Ecto neural progenitor cell (in vitro differentiated cells): ENCODE measurements at places on chromosomes 3 and 15.

DNA sequence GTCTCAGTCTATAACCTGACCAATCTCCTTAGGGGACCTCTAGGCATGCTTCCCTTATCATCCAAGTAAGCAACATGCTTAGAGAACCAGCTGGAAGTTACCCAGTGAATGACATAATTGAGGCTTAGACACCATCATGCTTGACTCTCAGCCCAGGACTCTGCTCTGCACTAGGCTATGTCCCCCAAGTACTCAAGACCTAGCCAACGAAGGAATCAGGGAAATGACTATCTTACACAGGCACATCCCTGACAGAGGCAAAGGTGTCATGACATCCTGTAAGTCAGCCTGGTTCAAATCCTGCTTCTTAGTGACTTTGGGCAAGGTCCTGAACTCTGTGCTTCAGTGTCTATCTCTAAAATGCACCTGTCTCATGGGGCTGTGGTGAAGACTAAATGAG, 24.6 kb upstream of the CELF6 start:
- DNase-seq = no peak

- DNase-seq = peak; percentile 61
These were observed 24.1 kb upstream of the MRPS22 start for GRCh38 chr3:139319428-139320402.

GRCh38 chr15:44641651-44642050, 21.8 kb downstream of the SPG11 start:
- DNase-seq = no peak

DNA sequence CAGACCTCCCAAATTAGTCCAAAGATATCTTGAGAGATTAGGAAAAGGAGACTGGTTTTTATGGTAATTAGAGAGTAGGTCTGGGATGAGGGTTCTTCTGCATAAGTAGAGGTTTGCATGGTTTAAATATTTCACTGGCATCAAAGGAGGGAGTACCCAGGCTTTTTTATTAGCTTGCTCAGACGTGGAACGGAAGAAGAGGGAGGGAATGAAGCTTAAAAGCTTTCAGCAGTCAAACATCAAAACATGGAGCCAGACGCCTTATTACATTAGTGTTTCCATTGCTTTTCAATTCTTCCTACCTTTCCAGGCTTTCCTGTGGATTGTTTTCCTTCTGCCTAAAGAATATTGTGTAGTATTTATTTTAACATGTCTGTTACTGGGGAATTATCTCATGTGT, 342.1 kb upstream of the SOX2 start:
- DNase-seq = no peak

GRCh38 chr3:121835465-121835801, 424 bp downstream of the EAF2 start:
- no peak for DNase-seq

DNA sequence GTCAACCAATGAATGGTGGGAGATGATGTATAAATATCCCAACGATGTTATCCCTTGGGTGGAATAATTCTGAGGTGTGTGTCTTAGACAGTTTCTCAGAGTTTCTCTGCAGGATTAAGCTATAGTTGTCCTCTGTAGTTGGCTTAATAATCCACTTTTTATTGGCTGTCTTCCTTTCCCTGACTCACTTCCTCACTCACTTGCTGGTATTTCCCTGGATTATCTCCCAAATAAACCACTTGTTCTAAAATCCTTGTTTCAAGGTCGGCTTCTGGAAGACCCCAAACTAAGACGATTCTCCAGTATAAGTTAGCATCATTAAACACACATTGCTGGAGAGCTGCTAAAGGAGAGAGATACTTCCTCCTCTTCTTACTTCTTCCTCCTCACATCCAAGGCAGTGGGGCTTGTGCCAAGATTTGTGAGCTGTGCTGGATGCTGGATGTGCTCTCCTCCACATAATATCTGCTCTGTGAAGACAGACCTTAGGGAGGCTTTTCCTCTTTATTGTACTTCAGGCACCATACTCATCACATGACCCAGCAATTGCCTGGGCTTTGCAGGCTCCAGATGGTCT, 22.5 kb upstream of the ROPN1 start:
- DNase-seq = no peak

- no peak for DNase-seq
These were observed 230.7 kb downstream of the SHQ1 start for GRCh38 chr3:72617424-72618024.

GRCh38 chr15:100898152-100898490, 18.5 kb downstream of the ALDH1A3 start:
- DNase-seq = no peak

- DNase-seq = no peak
These were observed 31.9 kb upstream of the EIF4A2 start for GRCh38 chr3:186751480-186751879.

GRCh38 chr15:27770769-27771554, 328.2 kb downstream of the OCA2 start:
- DNase-seq = no peak

DNA sequence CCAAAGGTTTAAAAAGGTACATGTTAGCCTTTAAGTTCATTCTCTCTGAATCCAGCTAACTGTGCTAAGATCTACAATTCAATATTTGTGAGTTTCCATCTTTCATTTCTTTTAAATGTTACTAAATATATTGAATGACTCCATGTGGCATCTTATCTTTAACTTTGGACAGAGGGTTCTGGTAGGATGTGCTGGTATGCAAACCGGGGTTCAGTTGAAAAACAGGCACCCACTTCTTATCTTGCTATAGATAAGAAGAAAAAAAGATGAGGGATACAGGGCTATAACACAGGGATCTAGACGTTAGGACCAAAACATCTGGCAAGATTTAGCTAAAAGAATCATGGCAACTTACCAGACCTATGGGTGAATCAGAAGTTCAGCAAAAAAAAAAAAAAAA, 538.3 kb downstream of the EDEM1 start:
- DNase-seq = no peak

DNA sequence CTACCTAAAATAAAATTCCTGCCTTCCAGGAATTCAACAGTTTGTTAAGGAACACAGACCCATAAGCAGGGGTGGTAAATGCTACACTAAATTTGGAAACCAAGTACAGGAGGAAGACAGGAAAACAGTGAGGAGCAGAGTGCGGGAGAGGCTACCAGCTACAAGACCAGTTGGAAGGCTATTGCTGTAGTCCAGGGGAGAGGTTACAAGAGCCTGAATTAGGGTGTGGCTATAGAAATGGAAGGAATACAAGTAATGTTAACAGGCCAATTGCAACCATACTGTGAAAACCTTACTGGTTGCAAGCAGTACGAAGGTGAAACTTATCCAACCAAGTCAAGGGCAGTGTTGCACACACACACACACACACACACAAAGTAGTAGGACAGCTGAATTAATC, 880 bp upstream of the ARMC8 start:
- no peak for DNase-seq

DNA sequence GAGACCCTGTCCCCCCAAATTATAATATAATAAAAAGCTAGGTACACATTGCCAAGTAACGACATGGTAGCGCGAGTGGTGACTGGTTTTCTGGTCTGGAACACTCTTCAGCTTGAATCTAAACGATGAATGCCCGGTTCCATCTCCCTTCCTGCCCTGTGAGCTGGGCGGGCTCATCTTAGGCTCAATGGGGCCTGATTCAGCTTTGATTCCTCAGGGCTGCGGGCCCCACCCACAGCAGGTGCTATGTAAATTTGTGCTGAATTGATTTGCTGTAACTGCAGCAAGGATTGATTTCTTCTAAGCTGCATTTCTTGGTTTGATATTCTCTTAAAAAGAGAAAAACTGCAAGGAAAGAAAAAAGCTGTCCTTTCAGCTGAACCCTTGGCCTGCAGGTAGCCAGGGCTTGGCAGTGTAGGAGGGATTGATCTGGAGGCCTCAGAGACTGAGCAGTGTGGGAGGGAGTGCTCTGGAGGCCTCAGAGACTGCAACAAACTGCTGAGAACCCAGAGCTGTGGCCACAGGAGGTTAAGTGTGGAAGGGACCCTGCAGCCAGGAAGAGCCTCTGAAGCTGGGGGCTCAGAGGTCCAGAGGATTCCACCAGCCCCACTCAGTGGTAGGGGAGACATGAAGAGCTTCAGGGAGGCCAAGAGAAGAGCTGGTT, 231.6 kb downstream of the XXYLT1 start:
- DNase-seq = no peak

GRCh38 chr3:17982211-17982880, 239.9 kb upstream of the TBC1D5 start:
- DNase-seq = no peak

GRCh38 chr3:42340466-42340865, 69.9 kb downstream of the LYZL4 start:
- no peak for DNase-seq
